ENCODE measurements at places on chromosomes 4 and X.

DNA sequence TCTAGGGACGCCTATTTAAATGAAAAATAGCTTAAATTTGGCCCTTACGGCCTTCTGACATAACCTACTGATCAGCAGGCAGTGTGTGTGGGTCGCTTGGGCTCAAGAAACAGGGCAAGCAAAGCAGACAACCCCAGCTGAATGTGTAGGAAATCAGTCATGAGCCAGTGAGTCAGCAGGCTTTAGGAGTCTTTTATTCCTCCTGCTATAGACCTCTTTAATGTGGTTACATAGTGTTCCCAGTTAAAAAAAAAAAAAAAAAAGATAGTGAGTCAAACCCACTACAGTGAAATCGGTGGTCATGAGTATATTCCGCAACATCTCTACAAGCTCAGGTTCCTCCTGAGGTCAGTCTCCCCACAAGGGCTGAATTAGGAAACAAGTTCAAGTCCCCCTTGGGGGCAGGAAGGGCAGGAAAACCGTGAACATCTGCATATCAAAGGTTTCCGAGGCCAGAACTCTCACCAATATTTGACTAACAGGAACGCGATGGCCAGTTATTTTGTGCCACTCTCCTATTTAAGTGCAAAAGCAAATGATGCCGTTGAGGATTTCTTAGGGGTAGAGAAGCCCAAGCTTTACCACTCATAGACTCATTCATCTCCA is 32.7 kb downstream of the ACSL1 start:
- no peak for DNase-seq

DNA sequence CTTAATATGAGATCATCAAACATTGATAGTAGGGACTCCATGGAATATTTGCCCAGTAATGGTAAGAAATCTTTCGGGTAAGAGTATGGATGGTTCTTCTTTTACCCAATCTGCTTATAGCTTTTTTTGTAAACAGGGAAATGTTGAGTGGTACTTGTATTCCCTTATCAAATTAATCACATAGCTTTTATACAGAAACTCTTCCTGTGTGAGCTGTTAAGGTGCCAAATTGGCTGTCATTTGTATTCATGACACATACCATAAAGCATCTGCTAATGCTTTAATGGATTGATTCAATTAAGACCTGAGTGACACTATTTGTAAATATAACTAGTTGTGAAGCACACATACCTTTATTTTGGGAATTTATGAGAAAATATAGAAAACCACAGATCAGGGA is 34.2 kb downstream of the KLF3 start:
- no peak for DNase-seq

DNA sequence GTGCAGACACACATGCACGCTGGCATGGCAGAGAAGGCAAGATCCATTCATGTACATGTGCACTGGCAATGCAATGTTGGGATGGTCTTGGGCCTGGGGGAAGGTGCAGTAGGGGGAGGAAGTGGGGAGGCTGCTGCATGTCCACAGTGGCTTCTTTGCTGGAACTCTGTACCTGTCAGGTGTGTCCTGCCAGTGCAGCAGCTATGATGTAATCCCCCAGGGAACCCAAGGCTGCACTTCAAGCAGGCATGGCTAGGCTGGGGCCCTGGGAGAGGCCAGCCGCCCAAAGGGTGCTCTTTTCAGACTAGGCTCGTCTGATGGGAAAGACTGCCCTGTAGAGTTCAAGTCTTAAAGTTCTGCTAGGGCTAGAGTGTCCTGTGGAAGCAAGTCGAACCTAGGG is 1304.0 kb downstream of the FAM133A start:
- no peak for DNase-seq

GRCh38 chr4:101699441-101700124 is 90.9 kb upstream of the BANK1 start:
- no peak for DNase-seq

DNA sequence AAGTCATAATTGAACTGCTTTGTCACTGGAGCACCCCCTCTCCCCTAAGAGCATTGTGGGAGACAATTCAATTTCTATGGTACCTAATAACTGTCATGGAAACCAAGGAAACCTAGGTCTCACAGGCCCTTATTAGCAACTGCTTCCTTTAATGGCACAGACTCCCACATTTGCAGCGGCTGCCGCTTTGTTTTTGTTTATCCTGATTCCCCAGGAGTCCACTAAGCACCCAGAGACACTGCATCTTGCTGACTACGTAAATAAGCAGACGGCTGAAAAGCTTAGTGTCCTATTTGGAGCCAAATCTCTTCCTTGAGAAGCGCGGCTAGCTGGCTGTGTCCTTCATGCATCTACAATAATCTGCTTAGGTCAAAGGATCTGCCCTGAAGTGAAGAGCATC is 494.4 kb downstream of the TMA16 start:
- no peak for DNase-seq

GRCh38 chrX:103831342-103831802 is 685 bp downstream of the RAB9B start:
- DNase-seq = no peak

GRCh38 chr4:133997436-133997835 is 204.2 kb downstream of the PABPC4L start:
- DNase-seq = no peak

GRCh38 chr4:1239141-1239949 is 9.6 kb downstream of the CTBP1 start:
- DNase-seq = no peak

- no peak for DNase-seq
These were observed 64.9 kb downstream of the GRID2 start for GRCh38 chr4:92368653-92369052.

GRCh38 chr4:8400632-8401325 is 39.7 kb downstream of the ACOX3 start:
- no peak for DNase-seq

Data from C1 segment of cervical spinal cord (tissue), 14 donors.